Fibroblast of skin of right biceps (primary cell): ENCODE measurements at places on chromosomes 12 and 14.
A peak's percentile ranks its signal among the peaks of the same experiment; 100 is the strongest.

DNA sequence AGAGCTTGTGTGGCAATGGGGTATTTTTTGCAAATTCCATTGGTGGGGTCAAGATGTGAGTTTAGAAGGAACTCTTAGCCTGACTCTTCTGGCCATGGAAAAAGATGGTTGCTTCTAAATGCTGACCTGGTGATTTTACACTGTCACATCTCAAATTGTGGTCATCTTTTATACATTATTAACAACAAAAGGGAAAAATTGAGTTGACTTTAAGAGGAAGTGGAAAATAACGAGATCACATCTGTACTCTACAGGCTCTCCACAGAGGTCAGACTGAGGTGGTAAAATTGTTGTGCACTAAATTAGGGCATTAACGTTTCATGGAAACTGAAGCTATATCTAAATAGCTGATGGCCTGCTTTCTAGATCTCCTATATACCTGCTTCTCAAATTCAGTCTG is 44.7 kb downstream of the PTPN11 start:
- no peak for DNase-seq

- DNase-seq: no peak
These were observed 6.3 kb downstream of the GSTZ1 start for GRCh38 chr14:77327111-77327510.

GRCh38 chr12:34526946-34527345 is 504.6 kb downstream of the ALG10 start:
- no peak for DNase-seq

DNA sequence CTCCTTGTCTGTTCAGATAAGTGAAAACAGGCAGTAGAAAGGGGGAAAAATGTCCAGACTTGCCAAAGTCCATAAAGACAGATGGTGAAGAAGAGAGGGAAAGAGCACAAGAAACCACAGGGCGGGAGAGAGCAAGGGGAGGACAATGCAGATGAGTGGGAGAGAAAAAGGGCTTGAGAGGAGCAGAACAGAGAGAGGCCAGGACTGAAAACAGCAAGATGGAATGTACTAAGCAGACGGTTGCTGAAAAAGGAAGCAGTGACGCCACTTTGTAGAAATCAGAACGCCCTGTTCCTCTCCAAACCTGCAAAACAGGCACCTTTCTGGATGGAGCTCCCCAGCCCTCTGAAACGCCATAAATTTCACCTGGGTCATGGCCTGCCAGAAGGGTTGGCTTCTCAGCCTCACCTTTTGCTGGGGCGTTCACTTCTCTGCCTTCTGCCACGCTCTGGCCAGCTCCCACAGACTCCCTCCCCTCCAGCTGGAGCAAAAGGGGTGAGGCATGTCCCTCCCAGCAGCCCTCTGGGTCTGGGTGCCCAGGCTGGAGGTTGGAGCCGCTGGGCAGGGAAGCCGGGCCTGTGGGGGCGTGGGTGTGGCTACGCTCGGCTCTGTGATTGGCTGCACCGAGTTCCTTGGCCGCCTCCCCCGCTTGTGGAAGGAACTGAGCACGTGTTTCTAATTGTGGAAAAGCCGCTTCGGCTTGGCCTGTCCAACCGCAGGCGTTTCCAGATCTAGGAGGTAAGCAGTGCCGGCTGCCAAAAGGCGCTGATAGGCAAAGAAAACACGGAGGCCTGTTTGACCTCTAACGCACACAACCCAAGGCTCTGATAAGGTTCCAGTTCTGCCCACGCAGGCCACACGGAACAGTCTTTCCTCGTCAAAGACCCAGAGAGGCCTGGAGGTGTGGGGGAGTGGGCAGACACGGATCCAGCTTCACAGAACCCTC is 29.3 kb downstream of the SLC7A8 start:
- peak; percentile 91 for DNase-seq
